ENCODE measurements at places on chromosomes 13 and 19.
A peak's percentile ranks its signal among the peaks of the same experiment; 100 is the strongest.

GRCh38 chr19:51098365-51099046, 9.7 kb downstream of the CTU1 start:
- no peak for DNase-seq

DNA sequence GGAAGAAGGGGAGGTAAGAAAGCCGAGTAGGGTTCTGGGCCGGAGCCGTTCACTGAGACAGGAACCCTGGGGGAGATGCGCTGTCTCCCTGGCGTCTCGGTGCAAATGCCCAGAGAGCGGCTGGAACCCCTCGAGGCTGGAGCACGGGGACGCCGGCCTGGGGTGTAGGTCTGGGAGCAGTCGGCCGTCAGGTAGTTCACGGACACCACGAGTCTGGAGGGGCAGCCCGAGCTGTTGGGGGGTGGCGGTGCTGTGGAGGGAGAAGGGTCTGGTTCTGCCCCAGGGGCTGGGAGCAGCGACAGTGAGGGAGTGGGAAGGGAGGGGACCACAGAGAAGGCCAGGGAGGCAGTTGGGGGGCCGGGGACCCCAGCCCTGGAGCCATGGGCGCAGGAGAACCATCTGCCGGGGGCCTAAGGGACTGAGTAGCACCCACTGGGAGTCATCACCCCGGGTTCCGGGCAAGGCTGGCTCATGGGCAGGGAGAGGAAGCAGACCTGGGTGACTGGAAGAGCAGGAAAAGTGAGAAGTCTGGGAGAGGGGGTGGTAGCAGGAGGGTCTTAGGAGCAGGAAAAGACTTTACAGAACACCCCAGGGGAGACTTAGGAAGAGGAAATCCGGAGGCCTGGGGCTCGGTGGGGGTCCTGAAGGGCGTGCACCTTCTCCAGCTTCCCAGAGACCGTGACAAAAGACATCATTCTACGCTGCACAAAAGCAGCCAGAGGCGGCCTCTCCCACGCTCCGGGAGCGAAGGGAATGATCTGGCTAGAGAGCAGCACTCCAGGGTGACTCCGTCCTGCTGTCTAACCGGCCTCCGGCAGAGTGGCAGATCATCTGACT, 173.1 kb upstream of the SOX1 start:
- DNase-seq = no peak

DNA sequence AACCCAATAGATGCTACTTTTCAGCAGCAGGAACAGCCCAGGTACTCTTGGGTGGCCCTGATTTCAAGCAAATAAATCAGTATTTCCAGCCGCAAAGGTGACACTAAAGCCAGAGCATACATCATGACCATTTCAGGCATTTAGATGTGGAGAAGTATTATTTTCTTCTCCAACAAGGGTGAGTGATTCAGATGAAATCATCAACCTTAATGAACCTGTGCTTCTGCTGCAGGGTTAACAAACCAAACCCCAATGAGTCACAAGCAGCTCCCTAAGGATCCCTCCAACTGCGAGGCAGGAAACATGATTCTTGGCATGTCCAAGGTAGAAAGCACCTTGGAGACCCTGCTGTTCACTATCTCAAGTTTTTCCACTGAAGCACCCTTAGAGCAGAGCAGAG, 32.7 kb downstream of the MBNL2 start:
- DNase-seq = no peak

GRCh38 chr19:8631425-8631819, 989 bp downstream of the NFILZ start:
- peak; percentile 47 for DNase-seq

DNA sequence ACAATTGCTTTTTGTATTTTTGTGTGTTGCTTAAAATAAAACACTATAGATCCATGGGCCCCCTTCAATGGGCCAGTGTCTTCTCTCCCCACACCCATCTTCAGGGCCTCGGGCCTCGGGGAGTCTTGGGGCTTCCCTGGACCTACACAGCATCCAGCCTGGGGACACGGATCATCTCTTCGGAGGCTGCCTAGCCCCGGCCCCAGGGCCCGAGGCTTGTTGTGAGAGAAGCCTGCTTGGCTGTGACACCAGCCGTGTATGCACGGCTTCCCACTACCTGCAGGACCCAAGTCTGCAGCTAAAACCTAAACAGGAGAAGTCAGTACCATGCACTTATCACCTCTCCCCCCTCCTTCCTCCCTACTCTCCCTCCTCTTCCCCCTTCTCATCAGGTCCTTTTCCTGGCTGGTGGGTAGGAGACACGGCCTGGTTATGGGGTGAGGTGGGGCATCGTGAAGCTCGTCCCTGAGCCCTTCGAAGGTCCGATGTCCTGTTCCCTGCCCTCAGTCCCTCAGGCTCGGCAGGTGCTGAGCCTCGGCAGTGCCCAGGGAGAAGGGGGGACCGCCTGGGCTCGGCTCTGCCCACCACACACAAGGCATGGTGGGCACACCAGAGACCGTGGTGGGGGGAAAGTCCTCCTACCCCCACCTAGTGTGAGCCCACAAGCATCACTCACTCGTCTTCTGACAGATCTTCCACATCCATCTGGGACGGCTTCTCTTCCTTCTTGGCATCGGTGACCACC, 9.5 kb downstream of the C13orf46 start:
- DNase-seq = no peak

DNA sequence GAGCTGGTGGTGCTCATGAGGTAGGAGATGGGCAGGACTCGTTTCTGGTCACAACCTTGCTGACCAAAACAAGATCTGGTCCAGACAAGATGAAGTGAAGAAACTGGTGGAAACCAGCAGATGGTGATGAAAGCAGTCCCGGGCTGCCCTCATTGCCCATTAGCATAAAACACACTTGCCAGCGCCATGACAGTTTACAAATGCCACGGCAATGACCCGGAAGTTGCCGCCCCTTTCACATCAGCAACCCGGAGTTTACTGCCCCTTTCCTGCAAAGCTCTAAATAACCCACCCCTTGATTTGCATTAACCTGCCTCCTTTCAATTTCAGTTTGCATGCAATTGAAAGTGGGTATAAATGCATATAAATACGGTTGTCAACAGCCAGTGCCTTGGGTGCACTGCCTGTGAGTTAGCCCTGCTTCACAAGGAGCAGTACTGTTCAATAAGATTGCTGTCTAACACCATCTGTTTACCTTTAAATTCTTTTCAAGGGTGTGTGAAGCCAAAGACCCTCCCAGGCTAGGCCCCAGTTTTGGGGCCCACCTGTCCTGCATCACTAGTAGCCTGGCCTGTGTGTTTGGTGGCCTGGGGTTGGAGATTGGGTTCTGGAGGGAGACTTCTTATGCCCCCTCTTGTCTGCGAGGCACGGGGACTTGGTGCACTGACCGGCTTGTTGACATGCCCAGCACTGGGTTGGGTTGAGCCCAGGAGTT, 38.8 kb downstream of the CHST8 start:
- DNase-seq = no peak

- DNase-seq = no peak
These were observed 8.6 kb downstream of the PTBP1 start for GRCh38 chr19:805600-806550.

GRCh38 chr13:27375686-27376326, 48.6 kb upstream of the GTF3A start:
- peak; percentile 74 for DNase-seq

- DNase-seq = no peak
These were observed 10.6 kb upstream of the TLE2 start for GRCh38 chr19:3039641-3040077.

DNA sequence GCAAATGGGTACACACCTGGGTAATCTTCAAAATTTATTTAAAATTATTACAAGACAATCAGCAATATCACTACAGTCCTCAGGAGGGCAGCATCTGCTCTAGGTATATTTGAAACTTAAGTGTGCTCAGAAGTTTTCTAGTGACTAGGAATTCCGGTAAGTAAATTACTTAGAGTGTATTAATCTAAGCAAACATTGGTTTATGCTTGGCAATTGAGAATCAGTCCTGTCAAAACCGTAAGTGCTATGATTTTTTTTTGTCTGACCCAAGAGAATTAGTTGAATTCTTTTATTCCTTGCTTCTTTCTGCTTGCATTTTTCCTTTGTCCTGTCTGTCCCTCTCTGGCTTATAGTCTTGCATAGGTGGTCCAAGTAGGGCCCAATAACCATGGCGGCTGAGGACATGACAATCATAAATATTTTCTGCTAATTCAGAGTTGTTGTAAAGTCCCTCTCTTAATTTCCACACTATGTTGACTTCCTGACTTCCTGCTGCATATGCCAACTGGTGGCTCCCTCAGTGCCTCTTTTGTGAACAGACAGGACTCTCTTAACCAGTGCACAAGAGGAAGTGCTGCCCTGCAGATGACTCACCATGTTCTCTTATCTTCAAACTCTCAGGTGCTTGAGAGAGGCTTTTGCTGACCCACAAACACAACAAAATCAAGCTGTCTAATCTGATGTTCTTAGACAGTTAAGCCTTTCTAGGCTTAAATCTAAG, 82.2 kb downstream of the SLAIN1 start:
- peak; percentile 91 for DNase-seq

DNA sequence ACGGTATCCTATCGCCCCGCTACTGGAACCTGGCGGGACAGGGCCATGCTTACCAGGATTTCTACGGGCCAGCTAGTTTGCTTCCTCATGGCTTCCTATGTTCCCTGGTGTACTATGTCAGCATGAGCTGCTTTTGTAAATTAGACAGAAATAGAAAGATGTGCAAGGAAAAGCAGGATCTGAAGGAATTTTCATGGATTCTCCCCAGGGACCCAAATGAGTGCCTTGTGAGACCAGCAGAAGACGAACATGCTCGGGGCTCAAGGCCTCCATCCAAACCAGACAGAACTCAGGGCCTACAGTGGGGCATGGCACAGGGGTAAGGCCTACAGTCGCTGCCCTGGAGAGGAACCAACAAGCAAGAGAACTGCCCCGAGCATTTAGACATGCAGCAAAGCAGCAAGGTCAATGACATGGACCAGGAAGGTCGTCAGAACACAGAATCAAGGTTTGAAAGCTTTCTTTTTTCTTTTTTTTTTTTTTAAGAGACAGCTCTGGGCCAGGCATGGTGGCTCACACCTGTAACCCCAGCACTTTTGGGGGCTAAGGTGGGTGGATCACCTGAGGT, 17.3 kb downstream of the EPS15L1 start:
- DNase-seq = no peak

DNA sequence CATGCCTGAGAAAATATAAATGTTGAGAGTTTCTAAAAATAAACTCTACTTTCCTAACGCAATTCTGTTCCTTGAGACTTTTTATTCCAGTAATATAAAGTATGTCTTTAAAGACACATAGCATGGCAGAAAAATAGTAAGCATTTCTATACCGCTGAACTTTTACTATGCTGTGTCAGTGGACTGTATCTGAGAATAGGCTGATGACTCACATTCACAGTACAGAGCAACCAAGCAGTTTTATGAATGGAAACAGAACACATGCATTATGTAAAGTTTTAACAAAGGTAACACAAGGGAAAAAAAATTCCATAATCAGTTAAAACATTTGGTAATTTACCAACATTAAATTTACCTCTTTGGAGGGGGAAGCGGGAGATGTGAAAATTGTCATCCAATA, 38.4 kb downstream of the ZDHHC20 start:
- DNase-seq = peak; percentile 32

DNA sequence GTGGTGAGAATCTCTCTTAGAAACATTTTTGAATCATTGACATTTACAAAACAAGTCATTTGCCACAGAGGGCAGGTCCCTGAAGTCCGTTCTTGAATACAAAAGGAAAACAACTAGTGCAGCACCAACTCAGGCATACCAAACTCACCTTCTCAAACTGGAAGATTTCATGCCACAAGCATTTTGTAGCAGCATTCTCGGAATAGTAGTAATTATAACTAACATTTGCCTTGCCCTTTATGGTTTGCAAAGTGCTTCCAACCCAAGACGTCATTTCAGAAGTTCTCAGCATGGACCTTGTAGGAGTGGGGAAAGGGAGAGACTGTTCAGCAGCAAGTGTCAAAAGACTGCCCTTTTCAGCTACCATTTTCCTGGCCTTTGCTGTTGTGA, 344.6 kb downstream of the RFC3 start:
- DNase-seq = no peak

DNA sequence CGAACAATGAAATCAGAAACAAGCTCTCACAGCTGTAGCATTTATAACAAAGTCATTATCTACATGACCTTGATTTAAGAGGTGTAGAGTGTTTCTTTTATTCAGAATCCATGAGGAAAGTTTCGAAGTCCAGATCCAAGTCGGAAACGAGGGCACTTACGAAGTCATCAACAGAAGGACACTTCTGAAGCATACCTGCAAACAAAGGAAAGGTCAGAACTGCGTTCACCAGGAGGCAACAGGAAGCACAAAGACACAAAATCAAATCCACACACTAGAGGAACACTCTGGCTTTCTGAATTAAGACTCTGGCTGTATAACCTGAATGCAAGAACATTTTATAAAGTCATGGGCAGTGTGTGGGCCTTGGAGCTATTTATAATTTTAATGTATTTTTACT, 158.9 kb downstream of the MIPEP start:
- no peak for DNase-seq

GRCh38 chr13:39765801-39766463, 110.5 kb downstream of the COG6 start:
- no peak for DNase-seq

DNA sequence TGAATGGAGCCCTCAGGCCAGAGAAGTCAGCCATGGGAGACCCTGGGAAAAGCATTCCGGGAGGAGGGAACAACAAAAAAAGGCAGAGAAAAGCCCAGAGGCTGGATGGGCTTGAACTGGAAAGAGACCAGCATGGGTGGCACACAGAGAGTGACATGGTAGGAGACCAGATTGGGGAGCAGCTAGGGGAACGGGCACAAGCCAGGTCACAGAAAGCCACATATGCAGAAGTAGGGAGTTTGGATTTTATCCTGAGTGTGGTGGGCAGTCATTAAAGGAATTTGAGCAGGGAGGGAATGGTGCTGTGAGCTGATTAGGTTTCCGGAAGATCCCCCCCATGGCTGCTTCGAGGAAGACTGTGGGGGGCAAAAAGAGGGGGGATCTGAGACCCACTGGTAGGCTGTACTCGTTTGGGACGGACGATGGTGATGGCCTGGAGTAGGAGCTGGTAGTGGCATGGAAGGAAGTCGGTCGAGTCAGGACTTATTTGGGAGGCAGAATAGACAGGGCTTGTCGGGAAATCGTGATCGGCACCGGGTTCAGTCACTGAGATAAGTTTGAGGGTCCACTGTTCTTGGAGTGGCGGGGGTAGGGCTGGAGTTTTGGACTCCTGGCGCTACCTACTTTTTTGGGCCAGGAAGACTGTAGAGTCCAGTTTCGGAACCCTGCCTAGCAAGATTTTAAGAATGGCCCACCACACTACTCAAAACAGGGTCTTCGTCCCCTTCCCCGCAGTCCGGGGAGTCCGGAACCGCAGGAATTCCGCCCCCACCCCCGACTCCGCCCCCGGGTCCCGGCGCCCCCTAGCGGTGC, 949 bp downstream of the SERTAD1 start:
- peak; percentile 42 for DNase-seq

DNA sequence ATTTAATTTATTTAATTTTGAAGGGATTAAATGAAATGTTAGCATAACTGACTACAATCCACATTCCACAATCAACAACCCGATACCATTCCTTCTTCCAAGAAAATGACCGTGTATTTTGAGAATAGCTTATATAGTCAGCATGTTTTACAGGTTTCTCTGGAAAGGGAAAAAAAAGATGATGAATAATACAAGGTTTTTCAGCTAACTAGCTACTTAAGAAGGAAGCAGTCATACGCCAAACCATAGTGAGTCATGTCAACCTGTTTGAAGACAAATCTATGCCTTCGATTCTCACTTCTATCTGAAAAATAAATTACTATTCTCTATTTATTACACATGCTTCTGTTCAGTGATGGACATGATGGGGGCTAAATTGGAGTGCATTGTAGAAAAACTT, 258.6 kb downstream of the EFNB2 start:
- DNase-seq = no peak
